Activated CD4-positive, alpha-beta T cell treated with anti-CD3 and anti-CD28 coated beads for 4 hours (primary cell): ENCODE measurements at places on chromosomes 12 and 14.

GRCh38 chr12:49264466-49264872 lies 413 bp upstream of the TUBA1C start:
- DNase-seq: peak; percentile 53

- DNase-seq: no peak
Observed at GRCh38 chr12:75812271-75813018, 219.1 kb downstream of the PHLDA1 start.

- DNase-seq: no peak
Observed at GRCh38 chr14:22314183-22314820, 274.7 kb downstream of the DAD1 start.

DNA sequence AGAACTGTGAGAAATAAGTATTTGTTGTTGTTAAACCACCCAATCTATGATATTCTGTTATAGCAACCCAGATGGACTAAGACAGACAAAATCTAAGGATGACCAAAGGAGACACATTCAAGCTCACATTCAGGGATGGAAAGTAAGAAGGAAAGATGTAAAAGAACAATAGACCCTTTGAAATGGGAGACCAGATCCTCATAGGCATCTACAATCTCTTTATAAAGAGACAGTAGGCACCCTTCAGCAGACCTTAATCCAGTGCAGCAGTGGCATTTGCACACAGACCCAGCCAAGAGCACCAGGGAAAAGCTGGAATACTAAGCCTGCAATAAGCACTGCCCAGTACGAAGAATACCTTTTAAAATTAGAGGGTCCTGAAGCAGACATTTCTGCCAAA lies 132.7 kb downstream of the KLHL28 start:
- DNase-seq: no peak

DNA sequence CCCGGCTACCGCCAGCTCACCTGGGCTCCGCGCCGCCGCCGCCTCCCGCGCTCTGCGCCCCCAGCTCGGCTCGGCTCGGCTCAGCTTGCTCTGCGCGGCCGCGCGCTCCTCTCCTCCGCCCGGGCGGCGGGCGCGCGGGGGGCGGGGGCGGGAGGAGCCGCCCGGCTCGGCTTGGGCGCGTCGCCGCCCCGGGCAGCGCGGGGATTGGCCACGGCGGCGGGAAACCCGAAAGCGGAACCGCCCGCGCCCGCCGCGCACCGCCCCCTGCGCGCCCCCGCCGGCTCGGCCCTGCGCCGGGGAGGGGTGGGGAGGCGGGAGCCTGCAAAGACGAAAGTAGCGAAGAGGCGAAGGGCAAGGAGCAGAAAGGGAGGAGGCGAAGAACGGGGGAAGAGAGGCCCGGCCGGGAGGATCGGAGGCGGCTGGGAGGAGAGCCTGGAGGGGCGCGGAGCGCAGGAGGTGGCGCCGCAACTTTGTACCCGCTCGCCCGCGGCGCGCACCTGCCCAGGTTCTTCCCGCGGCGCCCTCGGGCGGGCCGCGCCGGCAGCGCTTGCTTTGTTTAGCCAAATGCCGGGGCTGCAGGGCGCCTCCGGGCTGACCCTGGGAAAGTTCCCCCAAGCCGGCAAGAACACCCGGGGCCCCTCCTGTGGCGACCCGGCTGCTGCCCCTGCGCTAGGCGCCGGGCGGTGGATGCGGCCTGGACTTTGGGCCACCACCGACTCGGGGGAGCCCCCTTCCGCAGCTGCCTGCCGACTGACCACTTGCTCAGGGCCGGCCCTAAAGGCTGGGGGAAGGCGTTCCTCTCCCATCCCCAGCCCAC lies at the start of gene CAMKK2:
CAMKK2 (minus strand) TSS at position 92 of the 817 bp plus-strand sequence. CDS start 22,183 bp downstream, outside the sequence.
- peak; percentile 86 for DNase-seq

- DNase-seq: no peak
Observed at GRCh38 chr12:109467978-109468676, 9.0 kb downstream of the KCTD10 start.

- DNase-seq: no peak
Observed at GRCh38 chr14:89978656-89979055, 22.9 kb downstream of the TDP1 start.

DNA sequence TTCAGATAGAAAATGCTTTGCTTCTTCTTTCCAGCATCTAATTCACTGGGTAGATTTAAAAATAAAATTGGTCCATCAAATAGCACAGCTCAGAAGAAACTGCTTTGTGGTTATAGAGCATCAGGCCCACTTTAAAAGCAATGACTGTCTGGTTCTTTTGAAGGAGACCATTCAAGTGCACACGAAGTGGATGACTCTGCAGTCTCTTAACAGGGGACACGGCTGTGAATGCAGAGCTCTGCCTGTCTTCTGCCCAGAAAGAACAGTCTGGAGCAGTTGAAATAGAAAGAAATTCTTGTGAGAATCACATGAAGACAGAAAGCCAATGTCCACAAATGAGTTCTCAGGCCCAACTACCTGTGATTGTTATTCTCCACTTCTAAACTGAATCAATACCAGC lies 138.7 kb upstream of the PLEKHA5 start:
- DNase-seq: no peak

- DNase-seq: no peak
Observed at GRCh38 chr12:27008081-27008480, 6.1 kb downstream of the TM7SF3 start.

DNA sequence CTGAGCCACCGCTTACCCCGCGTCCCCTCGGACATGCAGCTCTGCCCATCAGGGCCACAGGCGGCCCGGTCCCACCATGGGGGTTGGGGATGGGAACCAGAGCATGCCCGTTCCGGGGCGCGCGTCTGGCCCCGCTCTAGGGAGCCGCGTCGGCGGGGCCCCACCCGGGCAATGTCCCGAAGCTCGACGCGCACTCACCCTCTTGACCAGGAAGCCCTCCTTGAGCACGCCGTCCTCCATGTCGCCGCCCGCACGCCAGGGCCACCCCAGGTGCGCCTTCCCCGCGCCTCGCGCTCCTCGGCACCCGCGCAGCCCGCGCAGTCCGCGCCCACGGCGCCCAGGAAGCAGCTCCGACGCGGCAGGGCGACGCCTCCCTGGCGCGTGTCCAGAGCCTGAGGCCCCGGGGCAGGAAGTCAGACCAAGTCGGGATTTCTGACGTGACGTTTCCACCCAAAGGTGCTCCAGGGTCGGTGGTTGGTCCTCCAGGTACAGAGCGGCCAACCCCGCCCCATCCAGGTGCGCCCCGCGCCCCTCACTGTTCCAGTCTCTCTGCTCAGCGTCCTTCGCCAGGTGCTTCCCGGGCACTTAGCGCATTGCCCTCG lies at the start of gene PLEK2:
PLEK2 (minus strand) TSS at position 346 of the 602 bp plus-strand sequence; CDS start at position 240, 106 bp downstream.
- DNase-seq: peak; percentile 49

DNA sequence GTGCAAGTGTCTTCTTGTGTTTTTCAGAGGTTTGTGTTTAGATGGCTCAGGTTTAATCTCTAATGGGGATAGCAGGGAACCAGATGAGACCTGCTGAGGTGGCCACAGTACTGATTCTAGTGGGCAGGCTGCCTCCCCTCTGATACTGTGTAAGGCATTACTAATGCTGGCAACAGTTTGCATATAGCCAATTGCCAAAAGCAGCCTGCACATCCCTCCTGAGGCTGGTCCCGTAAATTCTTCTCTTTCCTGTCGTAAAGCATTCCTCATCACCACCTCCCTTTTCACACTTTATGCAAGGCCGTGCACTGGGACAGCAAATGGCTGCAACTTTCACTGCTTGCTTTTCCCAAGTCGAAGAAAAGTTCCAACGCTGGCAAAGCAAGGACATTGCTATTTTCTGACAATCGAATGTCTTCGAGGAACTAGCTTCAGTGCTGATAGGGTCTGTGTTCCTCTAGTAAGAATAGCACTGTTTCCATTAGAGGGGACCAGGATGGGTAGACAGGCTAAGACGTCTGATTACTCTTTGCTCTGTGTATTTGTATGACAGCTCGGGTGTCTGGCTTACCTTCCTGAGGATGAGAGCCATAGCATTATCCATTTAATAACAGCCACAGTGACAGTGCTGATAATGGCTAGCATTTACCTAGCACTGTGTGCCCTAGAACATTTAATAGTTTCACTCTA lies 178.2 kb upstream of the HIF1A start:
- no peak for DNase-seq

GRCh38 chr12:120820884-120821510 lies 83.2 kb downstream of the SPPL3 start:
- DNase-seq: peak; percentile 56

GRCh38 chr14:76921088-76921399 lies 94.8 kb downstream of the LRRC74A start:
- DNase-seq: no peak

- no peak for DNase-seq
Observed at GRCh38 chr14:105793836-105794235, 267.5 kb downstream of the TMEM121 start.

- DNase-seq: no peak
Observed at GRCh38 chr12:63362791-63363190, 211.8 kb upstream of the AVPR1A start.

DNA sequence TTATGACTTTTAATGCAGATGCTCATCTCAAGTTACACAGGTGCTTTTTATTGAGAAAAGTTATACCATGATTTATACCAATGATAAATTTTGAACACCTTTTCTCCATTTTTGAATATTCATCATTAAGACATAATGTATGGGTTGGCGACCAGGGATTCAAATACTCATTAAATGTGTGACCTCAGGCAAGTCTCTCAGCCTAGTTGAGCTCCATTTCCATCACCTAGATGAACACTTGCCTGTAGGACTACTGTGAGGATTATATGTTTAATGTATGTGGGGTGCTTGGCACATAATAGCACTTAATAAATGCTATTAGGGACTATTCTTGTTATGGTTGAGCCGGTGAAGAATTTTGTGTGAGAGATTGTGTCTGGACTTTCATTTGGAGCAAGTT lies 228.6 kb downstream of the CHST11 start:
- no peak for DNase-seq
